Right hindlimb (tissue), 1 donor: ENCODE measurements at places on chromosomes 16 and 17.

GRCh38 chr17:81206657-81207056 is 16.1 kb downstream of the CEP131 start:
- DNase-seq = no peak

DNA sequence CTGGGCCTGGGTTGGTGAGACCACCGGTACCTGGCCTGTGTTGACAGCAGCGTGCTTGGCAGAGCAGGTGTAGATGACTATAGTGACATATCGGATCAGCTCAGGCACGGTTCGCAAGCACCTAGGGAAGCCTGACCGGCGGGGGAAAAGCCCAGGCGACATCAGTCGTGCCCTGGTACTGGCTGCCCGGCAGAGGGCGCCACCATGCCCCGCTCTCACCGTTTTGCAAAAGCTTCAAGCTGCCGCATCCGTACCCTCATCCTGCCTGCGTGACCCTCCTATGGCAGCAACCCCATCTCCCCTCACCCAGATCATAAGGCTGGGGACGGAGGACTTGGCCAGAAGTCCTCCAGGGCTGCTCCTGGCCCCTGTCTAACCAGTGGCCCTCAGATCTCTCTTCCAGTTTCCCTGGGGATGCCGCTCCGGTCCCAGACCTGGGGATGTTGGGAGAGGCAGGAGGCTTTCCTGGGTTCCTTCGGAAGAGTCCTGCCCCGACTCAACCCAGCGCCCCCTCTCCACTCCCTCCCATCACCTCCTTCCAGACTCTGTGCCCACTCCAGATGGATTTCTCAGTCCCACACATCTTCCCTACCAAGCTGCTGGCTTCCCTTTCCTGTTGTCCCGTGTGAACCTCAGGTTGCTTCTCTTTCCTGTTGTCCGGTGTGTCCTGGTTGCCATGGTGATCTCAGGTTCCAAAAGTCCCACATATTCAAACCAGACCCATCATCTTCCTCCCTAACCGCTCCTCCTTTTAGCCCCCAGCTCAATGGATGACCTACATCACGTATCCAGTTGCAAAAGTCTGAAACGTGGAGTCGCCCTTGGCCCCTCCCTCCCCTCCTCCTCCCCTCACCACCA is 13.7 kb downstream of the ALOX12B start:
- peak; percentile 58 for DNase-seq

DNA sequence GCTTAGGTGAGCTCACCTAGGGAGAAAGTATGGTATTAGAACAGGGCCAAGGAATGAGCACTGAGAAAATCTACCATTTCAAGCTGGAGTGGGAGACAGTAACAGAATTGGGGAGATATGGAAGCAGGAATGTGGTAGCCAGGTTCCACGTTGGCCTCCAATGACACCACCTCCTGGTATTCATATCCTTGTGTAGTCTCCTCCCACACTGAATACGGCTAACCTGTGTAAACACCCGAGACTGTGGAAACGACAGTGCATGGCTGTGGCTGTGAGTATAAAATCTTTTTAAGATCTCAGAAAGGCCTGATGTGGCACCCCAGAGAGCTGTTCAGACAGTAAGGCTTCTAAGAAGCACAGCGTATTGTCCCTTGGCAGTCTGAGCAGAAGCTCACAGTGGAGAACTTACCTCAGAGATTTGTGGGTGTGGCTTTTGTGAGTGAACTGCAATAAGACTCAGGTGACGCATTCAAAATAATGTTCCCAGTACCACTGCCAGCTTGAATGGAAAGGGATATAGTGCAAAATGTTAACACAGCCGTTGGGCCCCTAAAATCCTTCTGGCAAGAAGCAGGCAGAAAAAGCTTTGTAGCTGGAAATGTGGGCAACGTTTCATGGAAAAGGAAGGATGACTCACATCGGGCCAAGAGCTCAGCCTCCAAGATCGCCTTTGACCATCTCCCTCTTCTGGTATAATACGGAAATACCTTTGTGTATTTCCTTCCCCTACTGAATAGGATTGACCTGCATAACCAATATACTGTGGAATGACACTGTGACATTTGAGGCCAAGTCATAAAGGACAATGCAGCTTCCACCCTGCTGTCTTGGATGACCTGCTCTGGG is 14.4 kb downstream of the SDR42E1 start:
- DNase-seq = peak; percentile 48

DNA sequence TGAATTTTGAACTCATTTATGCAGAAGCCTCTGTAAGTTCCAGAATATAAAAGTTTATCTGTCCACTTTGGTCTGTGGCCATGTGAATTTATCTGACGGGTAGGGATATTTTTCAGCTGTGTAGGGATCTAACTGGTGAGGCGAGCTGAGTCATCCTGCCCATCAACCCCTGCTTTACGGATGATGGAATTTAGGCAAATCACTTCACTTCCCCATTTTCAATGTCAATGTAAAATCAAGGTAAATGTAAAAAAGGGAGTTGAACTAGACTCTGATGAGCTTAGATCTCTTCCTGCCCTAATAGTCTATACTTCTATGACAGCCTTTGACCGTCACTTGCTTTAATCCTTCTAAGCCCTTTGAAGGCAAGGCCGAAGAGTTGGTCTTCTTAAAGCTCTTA is 2.6 kb downstream of the SLC16A6 start:
- DNase-seq = no peak

DNA sequence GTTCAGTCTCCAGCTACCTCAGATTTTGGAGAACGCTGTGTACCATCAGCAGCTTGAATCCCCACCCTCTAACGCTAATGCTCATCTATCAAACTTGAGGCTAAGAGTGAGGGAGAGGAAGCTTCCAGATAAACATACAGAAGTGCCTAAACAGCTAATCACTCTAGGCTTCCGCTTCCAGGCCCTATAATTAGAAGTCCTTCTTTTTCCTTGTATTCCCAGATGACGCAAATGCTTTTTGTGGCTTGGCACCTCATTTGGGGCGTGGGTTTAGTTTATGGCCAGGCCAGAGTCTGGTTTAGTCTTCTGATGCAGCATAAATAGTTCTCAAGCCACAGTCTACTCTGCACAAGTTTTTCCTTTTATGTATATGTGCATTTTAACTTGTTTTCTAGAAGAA is 263.4 kb downstream of the BCAS3 start:
- DNase-seq = peak; percentile 84

DNA sequence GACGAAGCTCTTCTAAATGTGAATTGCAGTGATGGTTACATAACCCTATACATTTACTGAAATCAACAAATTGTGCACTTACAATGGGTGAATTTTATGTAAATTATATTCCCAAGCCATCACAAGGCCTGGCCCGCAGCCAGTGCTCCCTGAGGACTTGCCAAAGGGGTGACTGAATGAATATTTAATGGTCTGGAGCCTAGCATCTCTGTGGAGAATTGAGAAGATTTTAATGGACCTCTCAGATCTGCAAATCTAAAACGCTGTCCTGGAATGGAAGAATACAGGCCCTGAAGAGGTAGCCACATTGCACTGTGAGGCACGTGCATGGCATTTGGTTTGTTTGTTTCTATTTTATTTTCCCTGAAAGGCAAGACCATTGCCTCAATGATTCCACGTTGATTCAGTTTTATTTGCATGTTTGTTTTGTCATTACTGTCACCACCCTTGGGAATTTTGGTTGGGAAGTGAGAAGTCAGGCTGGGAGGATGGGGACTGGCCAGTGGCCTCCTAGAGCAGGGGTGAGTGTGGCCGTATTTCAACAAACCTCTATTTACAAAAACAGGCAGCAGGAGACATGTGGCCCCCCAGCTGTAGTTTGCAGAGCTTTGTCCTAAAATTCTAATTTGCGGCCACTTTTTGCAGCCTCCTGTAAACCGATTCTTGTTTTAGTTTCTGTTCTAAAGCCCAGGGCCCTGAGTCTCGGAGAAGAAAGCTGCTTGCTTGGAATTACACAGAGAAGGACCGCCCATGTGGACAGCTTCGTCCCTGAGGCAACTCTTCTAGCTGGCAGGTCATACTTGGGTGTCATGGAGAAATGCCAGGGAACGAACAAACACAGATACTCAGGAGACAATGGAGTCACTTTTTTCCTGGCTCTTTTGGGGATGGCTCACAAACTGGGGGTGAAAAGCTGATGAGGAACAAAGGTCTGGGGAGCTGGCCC is 40.5 kb upstream of the GCSH start:
- peak; percentile 41 for DNase-seq

- DNase-seq = no peak
Observed at GRCh38 chr17:5115673-5116651, at the start of gene USP6. Gene USP6, plus strand, starts transcription at chr17:5116032. Its CDS starts 14,336 bp downstream, at chr17:5130368.

GRCh38 chr17:76104896-76105231 is 1.3 kb upstream of the EXOC7 start:
- no peak for DNase-seq

- no peak for DNase-seq
Observed at GRCh38 chr17:57441270-57441600, 184.9 kb downstream of the MSI2 start.

- DNase-seq = no peak
Observed at GRCh38 chr16:60744198-60744597, 1292.0 kb downstream of the CDH8 start.

- no peak for DNase-seq
Observed at GRCh38 chr16:61530697-61531096, 505.5 kb downstream of the CDH8 start.

- DNase-seq = no peak
Observed at GRCh38 chr16:63037761-63038396, 1001.6 kb upstream of the CDH8 start.

GRCh38 chr16:3458278-3458851 is 14.9 kb downstream of the NAA60 start:
- DNase-seq = peak; percentile 41

DNA sequence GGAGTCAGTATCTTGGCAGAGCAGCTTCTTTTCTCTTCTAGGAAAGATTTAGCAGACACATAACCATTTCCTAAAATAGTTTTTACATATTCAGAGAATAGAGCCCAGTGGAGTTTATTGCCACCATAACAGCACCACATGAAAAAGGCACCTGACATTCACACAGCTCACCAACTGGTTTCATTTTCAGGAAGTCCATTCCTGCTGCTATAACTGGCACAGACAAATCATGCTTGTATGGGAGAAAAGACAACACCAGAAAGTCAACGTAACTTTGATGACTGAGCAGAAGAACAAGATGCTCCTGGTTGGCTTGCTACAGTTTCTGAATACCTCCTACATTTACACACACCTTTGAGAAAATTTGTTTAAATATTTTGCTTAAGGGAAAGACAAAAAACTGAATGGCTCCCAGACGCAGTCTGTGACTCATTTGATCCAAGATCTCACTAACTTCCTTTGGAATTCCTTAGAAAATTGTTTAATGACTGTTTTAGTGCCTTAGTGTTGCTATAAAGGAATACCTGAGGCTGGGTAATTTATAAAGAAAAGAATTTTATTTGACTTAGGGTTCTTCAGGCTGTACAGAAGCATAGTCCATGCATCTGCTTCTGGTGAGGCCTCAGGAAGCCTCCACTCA is 1380.6 kb downstream of the CDH8 start:
- DNase-seq = no peak

DNA sequence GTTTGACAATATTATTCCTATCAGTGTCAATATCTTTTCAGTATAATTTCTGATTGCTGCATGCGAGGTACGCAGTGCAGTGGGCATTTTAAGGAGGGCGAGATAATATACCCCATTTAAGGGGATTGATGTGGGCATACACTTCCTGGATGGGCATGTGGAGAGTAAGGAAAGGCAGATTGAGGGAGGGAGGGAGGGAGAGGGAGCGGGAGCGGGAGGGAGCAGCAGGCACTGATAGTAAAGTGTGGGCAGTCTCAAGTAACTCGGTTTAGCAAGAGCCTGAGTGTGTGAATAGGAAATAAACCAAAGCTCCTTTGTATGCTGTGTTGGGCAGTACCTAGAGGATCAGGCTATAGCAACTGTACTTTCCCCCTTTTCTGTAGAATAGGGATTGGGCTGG is 5.1 kb downstream of the BPTF start:
- DNase-seq = no peak

GRCh38 chr16:2485811-2486507 is 11.0 kb downstream of the TBC1D24 start:
- no peak for DNase-seq

DNA sequence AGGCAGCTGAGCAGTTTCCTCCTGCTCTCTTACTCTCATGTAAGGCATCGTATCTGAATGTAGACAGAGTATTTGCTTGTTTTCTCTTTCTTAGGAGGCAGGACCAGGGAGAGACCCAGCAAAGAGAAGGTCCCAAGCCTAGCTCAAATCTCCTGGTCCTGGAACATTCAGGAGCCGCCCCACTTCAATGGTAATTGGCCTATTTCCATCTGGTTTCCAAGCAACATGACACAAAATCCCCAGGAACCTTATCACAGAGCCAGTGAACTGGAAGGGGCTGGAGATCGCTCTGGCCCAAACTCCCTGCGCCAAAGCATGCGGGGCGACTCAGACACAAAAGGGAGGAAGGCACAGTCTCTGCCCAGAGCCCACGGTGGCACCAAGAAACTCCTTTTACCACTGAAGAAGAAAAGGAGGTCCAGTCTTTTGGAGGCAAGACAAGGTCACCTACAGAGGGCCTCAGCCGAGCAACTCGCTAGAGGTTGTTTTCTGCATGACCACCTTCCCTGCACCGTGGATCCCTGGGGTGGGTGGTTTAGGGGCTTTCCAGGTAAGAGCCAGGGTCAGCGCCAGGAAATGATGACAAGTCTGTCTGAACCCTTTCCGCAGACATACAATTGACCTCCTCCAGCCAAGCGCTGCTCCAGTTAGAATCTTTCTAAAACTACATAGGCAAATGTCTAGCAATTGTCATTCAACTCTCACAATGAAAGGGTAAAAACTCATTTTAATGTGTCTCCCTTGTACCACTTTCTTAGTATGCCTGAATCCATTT is 394.7 kb downstream of the SOX9 start:
- DNase-seq = no peak

- no peak for DNase-seq
Observed at GRCh38 chr16:66416939-66417700, 10.0 kb upstream of the BEAN1 start.

GRCh38 chr16:2033057-2033908 is 6.6 kb downstream of the NHERF2 start:
- DNase-seq = peak; percentile 83

DNA sequence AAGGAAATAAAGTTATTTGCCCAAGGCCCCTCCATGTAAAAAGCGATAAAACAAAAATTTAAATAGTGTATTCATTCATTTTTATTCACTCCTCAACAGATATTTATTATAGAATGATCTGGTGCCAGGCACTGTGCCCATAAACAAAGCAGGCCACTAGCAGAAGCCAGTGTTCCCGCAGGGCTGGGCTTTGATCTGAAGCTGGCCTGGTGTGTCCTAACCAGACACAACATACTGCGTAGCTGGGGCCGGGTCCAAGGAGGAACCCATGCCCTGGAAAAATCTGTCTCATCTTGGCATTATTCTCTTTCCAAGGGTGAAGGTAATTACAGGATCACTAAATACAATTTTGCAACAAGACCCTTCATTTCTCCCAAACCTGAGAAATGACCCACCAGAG is 537.4 kb upstream of the CDH5 start:
- DNase-seq = no peak

DNA sequence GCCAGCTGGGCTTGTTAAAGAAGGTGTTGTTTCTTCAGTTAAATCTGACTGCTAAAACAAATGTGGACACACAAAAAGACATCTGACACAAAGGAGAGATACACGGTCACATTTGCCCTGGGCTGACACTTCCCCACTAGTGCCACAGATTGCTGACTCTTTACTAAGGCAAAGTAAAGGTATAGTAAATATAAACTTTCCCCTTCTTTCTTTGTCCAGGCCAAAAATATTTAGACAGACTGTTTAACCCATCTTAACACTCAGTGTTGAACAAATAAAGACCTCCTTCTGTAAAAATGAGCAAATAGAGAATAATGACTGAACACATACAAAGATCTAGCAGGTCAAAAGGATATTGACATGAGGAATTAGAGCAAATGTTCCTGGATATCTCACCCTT is 58.4 kb downstream of the SCNN1G start:
- DNase-seq = no peak
